Effector memory CD8-positive, alpha-beta T cell (primary cell): ENCODE measurements at places on chromosomes 3 and 15.

GRCh38 chr3:133461291-133461690, 61.4 kb downstream of the BFSP2 start:
- no peak for DNase-seq

DNA sequence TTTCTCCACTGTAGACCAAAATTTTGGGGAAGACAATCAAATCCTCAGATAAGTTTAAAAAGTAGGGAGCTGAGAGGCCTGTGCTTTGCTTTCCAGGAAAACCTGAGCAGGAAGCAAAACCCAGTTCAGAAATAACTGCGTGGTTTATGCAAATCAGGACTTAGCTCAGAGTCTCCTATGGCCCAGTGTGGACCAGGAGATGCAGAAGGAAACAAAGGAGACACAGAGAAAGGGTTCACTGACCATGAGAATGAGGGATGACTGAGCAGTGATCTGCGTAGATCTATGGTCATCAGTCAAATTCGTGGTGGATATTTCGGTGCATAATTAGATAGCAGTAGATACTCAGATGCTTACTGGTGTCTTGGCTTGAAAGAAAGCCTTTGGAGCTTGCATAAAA, 196.6 kb downstream of the TPRG1 start:
- DNase-seq: no peak

DNA sequence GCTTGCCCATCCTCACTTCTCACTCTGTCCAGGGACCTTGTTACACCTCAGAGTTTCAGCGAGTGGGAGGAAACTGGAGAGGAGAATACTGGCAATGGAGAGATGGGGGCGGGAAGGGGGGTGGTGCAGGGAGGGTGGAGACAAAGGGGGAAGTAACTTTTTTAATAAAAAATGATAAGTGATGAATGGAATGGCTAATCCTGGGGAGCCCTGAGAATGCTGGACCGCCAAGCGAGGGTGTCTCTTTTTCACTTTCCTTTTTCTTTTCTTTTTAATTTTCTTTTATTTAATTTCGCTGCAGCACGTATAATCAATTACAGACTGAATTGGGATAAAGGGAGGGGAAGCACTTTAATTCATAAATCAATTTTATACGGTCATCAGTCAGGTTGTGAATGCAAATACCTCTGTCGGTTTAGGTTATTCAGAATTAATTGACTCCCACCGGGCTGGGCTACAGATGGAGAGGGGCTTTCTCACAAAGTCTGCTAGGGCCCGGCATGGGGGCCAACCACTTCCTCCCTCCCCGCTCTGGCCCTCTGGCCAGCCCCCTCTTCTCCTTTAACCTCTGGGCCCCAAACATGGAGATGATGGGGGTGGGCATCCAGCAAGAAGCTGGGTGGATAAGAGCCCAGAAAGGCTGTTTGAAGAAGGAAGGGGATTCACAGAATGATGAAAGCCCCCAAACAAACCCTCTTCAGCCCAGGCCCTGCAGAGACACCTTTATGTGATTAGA, 106.8 kb upstream of the BOC start:
- DNase-seq: no peak

- no peak for DNase-seq
These were observed 52.1 kb downstream of the DNAH1 start for GRCh38 chr3:52367891-52368880.

DNA sequence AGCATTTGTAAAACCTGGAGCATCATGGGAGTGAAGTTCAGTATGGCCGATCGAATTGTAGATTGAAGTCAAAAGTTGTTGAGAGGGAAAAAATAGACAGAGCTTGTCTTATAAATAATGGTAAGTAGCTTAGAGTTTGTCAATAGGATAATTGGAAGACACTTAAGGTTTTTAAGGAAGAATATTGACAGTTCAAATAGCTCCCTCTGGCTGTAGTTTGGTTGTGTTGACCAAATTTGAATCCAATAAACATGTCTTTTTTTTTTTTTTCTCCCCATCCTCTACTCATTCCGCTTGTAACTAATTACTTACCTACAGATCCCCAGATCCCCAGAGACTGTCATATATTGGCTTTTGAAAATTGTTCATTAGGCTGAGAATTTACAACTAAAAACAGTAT, 677.0 kb downstream of the AGBL1 start:
- DNase-seq: no peak

DNA sequence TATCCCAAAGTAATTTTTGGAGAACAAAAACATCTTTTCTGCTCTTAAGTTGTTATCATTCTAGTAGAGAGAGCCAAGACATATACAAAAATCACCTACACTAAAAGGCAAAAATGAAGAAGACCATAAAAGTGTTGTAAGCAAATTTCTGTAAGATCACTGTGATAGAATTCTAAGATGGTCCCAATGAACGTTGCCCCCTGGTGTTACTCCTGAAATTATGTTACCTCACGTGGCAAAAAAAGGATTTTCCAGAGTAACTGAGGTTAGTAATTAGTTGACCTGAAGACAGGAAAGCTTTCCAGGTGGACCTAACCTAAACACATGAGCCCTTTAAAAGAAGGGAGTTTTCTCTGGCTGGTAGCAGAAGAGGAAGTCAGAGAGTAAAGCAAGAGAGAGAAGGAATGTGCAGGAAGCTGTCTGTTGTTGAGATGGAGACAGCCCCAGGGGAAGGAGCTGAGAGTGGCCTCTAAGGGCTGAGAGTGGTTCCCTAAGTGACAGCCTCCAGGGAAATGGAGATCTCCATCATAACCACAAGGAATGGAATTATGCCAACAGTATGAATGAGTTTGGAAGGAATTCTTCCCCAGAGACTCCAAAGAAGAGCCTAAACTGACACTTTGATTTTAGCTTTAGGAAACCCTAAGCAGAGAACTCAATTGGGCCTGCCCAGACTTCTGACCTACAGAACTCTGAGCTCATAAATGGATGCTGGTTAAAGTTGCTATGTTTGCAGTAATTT, 205.9 kb downstream of the CD47 start:
- DNase-seq: no peak

DNA sequence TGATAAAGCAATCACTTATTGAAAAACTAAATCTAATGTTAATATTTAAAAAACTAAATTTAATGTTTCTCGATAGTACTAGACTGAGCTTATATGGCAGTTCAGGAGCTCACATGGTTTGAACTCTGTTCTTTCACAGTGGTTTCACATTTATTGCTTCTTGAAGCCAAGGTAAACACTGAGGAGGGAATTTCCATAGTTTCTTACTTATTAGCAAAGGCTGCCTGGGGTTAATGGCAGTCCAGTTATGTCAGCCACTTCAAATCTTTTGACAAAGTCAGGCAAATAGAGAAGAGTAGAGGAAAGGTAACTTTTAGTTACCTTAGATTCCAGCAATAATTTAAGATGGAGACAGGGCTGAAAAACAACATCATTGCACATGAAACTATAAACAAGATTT, 831.5 kb downstream of the ROBO2 start:
- no peak for DNase-seq

GRCh38 chr15:71093054-71094024, 21.9 kb upstream of the THSD4 start:
- no peak for DNase-seq

DNA sequence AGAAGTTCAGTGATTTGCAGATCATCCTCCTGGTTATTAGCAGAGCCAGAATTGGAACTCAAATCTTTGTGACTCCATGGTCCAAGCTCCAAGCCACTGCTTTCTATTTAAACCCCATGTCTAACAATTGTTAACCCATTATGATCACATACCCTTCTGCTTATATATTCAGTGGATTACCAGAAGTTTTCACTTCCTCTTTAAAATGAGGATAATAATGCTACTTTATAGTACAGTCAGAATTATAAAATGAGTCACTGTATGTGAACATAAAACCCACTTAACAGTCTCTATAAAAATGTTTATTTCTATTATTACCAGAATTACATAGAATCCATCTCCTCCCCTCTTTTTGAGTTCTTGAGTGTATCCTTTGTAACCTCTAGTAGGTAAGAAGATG, 550.7 kb upstream of the DPPA4 start:
- DNase-seq: no peak

- no peak for DNase-seq
These were observed 89.5 kb downstream of the FGF12 start for GRCh38 chr3:192637803-192638202.

GRCh38 chr3:142609136-142609535, 12.9 kb downstream of the PLS1 start:
- no peak for DNase-seq

DNA sequence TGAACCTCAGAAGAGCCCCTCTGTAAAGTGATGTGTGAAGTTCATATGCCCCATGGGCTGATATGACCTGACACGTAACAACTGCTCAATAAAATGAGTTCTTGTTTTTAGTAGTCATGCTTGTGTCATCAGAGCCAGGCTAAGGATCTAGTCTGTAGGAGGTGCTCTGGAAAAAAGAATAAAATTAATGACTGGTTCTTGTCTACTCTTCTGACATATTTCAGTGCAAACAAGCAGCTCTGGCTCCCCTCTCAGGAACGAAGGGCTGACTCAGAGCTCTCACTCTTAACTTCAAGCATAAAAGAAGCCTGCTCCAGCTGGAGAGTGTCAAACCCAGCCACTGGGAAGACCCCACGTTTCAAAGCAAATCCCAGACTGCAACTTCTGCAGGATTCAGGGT, 77.0 kb downstream of the LRIG1 start:
- no peak for DNase-seq

GRCh38 chr3:183540501-183541234, 14.8 kb downstream of the KLHL6 start:
- no peak for DNase-seq

DNA sequence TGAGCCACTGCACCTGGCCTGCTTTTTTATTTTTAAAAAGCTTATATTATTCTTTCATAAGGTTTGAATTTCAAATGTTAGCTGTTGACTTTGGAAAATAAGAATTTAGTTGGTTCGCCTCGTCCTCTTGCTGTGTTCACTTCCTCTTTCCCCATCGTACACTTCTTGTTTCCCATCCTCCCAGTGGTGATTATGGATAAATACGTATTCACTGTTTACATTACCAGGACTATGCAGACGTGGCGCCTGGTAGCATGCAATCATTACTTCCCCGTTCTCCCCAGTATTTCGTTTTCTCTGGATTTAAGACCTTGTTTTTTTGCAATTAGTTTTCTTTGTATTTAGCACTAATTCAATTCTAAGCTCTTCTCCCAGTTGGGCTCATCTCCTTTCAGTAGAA, 70.1 kb downstream of the LMLN start:
- no peak for DNase-seq

DNA sequence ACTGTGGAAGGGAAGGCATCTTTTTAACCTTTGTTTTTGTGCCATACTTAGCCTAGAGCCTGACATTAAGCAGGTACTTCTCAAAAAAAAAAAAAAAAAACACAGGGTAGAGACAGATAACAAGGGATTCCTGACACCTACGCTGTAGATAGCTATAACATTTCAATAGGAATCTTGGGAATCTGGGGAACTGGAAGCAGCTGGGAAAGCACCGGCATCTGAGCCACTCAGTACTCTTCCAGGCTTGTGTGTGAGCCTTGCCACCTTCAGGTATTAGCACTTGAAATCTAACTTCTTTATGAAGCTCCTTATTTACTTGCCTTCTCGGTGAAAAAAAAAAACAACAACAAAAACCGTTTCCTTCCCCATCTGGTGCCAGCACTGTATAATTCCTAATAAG, 46.8 kb downstream of the PIK3CA start:
- DNase-seq: no peak

GRCh38 chr3:52171514-52172261, 17.5 kb upstream of the POC1A start:
- DNase-seq: no peak

DNA sequence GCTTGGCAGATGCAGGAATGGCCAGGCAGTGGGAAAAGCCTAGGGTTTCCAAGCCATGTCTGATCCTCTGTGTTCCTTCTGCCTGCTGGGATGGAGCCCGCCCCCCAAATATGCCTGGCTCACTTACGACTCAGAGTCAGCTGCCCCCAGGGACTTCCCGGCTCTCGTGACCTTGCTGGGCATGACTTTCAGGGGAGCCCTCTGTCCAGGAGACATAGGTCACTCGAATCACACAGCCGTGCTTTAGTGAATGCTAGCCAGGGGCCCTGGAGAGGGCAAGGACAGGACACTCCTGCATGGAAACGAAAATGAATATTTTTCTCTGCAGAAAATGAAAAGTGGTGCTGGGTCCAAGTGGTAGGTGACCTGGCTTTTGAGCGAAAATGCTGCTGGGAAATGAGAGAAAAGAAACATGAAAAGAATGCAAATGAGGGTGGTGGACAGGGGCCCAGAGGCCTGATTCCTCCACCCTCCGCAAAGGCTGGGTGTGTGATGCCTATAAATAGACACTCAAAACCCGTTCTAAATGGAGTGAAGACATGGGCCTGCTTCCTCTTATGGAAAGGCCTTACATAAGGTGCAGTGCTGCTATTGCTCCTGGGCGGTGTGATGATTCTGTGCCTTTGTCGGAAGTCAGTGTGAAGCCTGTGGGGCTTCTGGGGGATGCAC, 107.4 kb downstream of the APBA2 start:
- no peak for DNase-seq

- DNase-seq: peak; percentile 40
These were observed 41.2 kb downstream of the LIPC start for GRCh38 chr15:58472821-58473581.

DNA sequence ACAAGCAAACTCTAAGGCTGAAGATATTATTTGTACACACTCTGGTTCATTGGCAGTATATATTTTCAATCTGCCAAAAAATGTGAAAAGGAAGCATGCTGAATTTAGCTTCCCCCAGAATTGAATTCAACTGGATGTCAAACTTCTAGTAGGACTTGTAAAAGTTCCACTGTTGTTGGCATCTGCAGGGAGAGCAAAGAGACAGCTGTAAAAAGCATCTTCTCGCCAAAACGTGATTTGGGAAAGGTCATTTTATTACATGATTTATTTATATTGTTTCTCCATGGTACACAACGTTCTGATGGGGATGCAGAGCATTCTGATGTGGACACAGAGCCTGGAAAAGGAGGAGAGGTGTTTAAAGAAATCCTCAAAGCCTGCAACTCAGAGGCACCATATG, 196.7 kb upstream of the ADAMTS9 start:
- no peak for DNase-seq

- DNase-seq: no peak
These were observed 46.9 kb downstream of the NOX5 start for GRCh38 chr15:69061414-69061842.

- no peak for DNase-seq
These were observed 76.7 kb downstream of the RAD18 start for GRCh38 chr3:8886546-8886945.

- no peak for DNase-seq
These were observed 14.4 kb downstream of the FBLN2 start for GRCh38 chr3:13563321-13563720.

- DNase-seq: no peak
These were observed 368.3 kb upstream of the DCBLD2 start for GRCh38 chr3:99269606-99270351.

GRCh38 chr3:190096345-190096744, 24.4 kb downstream of the P3H2 start:
- DNase-seq: no peak

- DNase-seq: no peak
These were observed 105.9 kb upstream of the NEDD4 start for GRCh38 chr15:56099311-56099710.

GRCh38 chr15:43314171-43314570, 16.2 kb downstream of the LCMT2 start:
- no peak for DNase-seq

- DNase-seq: no peak
These were observed 165.9 kb downstream of the STAC start for GRCh38 chr3:36546226-36546625.

- DNase-seq: no peak
These were observed 377.3 kb downstream of the LPP start for GRCh38 chr3:188531210-188531609.
